GM23248 (cell line): ENCODE measurements at places on chromosomes 1 and 21. TPM values are rescaled to one million over a fixed set of nuclear protein-coding genes. Genes with fewer than 3 reads are reported as not detected.

Gene FASLG
- total RNA-seq, result not detected in 2 replicates

DNA sequence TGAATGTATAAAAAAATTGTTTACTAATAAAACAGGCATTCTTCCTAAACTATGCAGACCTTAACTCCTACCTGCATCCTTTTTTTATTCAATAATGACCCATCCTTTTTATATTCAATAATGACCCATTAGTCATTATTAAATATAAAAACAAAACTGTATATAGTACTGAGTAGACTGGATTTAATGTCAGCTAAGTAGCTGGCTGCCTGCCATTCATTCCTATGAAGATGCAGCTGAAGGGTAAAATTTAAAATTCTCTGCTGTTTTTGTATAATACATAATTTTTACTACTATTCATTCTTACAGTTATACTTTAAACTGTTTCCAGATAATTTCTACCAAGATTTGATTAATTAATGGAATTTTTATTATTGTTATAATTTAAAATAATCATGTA lies 79.3 kb downstream of the DENND1B start:
- peak; percentile 55 for DNase-seq

- DNase-seq, result peak; percentile 65
Observed at GRCh38 chr1:88595355-88596002, 88.6 kb upstream of the PKN2 start.

GRCh38 chr1:55010194-55010886 lies 11.6 kb downstream of the BSND start:
- DNase-seq, result no peak

Gene GCSAML
- total RNA-seq, result not detected in 2 replicates

GRCh38 chr1:78526496-78526895 lies 35.7 kb downstream of the PTGFR start:
- no peak for DNase-seq

DNA sequence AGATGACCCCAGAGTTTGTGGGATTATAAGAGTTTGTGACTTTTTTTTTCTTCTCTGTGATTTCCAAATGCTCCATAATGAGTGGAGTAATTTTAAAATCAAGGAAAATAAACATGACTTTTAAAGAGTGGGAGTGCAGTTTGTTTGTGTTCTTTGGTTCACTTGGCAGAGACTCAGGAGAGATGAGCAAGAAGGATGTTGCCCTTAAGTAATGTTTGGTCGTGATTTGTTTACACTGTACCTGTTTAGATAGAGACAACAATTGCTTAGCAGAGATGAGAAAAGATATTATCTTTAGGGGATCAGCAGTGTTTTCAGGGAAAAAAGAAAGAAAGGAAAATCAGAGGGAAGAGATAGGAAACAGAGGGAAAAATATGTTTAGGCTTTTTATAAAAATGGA lies 170.8 kb downstream of the ADSS2 start:
- DNase-seq, result peak; percentile 65

GRCh38 chr21:31410499-31411131 lies 66.6 kb upstream of the TIAM1 start:
- no peak for DNase-seq

DNA sequence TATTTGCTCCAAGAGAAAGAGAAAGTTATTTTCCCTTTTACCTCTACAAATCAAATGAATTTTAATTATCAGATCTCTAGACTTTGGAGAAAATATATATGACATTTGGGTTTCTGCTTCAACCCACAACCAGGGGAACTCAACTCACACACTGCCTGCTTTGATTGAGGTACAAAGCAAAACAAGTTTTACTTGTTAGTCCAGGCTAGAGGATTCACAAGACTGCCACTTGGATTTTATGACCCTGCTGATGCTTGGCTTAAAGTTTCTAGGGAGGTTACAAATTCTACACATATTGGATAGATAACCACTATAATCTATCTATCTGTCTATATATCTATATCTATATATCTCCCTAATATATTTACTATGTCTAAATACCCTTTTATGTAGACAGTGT lies 467.3 kb upstream of the RGS18 start:
- DNase-seq, result no peak

DNA sequence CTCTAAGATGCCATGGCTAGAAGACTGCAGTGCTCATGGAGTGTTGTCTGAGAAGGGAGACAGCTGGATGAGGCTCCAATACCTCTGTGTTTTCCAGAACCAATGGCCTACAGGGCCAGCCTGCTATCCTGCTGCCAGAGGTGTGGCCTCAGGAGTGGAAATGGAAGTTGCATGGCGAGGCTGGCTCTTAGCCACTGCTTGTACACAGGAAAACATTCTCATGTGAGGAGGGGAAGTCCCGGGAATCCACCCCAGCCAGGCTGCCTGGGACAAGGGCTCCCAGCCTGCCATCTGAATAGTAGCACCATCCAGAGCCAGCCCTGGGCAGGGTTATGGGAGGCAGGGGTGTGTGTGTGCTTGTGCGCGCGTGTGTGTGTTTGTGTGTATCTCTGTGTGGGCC lies 56.5 kb downstream of the SDC3 start:
- DNase-seq, result peak; percentile 53

- peak; percentile 71 for DNase-seq
Observed at GRCh38 chr1:99963041-99963795, 6.6 kb upstream of the SLC35A3 start.

Gene SPRR2F
- total RNA-seq, result not detected in 2 replicates

Gene SPRR4
- total RNA-seq, result not detected in 2 replicates

GRCh38 chr1:84995484-84996334 lies 1.2 kb downstream of the MCOLN2 start:
- no peak for DNase-seq

DNA sequence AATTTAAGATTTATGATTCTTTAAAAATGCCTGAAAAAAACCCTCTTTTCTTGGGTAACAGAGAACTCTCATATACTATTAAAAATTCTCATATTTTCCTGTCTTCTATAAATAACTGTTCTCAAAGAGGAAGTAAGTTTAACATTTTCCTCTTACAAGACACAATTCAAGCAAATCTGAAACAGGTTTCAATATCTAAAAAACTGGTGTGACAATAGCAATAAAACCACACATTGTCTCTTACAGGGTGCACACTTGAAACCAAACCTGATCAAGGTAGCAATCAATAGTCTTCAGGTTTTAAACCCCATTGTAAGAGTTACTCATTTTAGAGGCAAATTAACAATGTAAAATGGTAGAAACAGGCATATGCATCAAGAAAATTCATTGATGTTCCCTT lies 28.0 kb downstream of the FUBP1 start:
- DNase-seq, result no peak

Gene CENPL
- total RNA-seq, result 14.9 and 16.9 TPM in 2 replicates

- no peak for DNase-seq
Observed at GRCh38 chr1:220887202-220887519, 7.9 kb downstream of the HLX start.

DNA sequence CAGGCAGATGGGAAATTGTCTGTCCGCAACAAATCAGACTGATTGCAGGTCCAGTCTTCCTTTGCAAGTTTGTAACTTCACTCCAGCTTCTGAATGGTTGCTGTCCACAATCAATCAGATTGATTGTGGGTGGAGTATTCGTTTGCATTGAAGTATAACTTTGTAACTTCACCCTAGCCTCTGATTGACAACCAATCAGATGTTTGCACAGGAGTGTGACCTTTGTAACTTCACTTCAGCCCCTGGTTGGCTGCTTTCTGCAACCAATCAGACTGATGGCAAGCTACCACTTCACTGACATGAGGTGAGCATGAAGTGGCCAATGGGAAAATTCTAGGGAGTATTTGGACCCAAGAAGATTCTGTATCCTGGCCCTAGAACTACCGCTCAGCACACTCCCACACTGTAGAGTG lies 25.7 kb downstream of the OR10J1 start:
- no peak for DNase-seq

Gene MCOLN3
- total RNA-seq, result 0.51 and 0.54 TPM in 2 replicates

- no peak for DNase-seq
Observed at GRCh38 chr1:56541408-56541807, 38.0 kb downstream of the PLPP3 start.

GRCh38 chr1:32972814-32973428 lies 8.3 kb upstream of the RNF19B start:
- peak; percentile 63 for DNase-seq

GRCh38 chr1:211548321-211549091 lies 30.5 kb downstream of the SLC30A1 start:
- no peak for DNase-seq

DNA sequence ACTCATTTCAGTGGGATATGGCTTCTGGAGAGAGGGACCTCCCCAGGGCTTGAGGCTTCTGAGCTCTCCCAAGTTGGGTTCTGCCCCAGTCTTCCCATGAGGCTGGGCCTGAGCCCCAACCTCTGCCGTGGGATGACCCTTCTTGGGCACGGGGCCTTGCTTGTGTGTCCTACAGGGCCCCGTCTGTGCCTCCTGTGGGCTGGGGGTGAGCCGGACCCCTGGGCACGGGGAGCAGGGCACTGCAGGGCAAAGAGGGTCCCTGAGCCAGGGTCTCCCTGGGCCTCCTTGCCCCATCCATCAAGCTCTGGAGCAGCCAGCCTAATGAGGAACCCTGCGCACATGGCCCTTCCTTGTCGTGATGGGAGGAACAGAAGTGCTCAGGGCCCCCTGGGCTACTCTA lies 5.2 kb upstream of the SMYD3 start:
- DNase-seq, result no peak

DNA sequence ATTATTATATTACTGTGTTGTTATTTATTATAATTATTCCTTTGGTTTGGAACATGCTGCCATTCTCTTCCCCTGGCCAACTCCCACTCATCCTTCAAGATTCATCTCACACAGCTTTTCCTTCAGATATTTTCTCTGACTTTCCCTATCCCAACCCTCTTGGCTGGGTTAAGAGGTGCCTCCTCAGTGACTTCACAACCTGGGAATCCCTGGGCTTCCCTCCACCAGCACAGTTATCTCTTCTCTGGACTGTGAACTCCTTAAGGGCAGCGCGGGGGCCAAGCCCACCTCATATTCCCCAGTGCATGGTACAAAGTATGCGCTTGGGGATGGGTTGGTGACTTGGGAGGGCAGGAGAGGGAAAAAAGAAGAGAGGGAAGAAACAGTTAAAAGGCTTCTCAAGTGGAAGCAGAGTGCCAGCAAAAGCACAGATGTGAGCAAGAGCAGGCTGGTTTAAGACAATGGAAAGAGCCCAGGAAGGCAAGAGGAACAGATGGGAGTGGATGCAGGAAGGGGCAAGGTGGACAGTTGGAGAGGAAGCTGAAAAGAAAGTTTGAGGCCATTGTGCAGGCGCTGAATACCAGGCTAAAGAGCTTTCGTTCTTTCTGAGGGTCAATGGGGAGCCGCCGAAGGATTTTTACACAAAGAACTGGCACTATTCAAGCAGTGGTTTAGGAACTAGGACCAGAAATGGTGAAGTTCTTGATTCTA lies 132.3 kb downstream of the BEND5 start:
- DNase-seq, result no peak

GRCh38 chr1:240138867-240139266 lies 47.2 kb downstream of the FMN2 start:
- DNase-seq, result no peak

- DNase-seq, result no peak
Observed at GRCh38 chr21:16047904-16048303, 318.1 kb downstream of the USP25 start.

DNA sequence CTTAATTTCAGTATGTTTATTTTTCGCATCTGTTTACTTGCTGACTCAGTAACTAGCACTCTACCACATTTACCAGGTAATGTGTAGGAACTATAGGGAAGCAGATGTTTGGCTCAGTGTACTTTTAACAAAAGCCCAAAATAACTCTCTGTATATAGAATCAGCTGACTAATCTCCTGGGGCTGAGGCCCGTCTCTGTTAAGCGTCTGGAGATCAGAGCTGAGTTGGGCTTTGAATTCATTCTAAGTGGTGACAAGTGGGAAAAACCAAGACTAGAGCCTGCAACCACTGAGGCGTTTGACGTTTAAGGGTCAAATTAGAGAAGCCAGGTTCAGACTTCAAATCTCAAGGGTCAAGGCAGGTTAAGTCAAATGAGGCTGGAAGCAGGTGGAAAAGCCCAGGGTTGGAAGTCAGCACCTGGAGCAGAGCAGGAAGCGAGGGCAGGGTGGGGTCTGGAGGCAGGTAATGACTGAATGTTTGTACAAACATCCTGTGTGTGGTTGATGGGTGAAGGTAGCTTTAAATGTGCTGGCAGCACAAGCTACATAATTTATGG lies 56.8 kb upstream of the LYST start:
- DNase-seq, result no peak

DNA sequence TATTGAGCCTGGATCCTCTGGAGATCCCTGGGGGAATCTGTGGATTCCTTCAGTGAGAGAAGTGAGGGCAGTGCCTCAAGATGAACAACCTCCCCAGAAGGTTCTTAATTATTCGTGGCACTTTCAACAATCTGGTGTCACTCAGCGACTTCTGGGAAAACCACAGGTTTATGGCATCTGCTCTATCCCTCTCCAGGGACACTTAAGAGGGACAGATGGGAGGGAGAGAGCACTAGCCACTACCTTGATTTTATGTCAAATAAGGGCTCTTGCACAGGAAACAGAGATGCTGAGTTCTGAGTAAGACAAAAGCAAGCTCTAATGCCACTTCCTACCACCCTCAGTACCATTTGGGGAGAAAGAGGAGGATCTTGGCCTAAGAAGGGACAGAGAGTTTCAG lies 21.2 kb upstream of the CHI3L1 start:
- no peak for DNase-seq

DNA sequence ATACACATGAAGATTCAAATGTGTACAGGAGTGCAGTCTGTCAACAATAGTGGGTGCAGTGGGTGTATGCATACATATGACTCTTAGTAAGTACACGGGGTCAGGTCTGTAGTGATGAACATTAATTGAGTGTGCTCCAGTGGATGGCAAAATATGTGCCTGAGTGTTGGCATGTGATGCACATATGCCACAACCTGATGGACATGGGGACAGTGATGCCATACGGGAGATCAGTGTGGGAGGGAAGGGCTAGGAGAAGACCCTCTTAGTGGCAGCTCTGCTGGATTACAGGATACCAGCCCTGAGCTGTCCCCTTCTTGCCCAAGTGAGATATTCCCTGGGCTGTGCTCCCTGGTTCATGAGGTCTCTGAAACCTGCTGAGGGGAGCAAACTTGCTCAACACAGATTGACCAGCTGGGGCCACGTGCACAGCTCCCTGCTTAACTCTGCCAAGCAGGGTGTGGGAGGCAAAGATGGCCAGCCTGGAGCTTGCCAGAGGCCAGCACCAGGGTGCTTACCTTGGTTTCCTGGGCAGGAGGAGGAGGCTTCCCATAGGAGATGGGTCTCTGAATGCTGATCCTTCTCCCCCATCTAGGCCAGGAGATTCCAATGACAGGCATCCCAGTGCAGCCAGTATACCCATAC lies 2.2 kb downstream of the SHISA4 start:
- DNase-seq, result no peak

GRCh38 chr1:205518661-205519540 lies 14.4 kb downstream of the CDK18 start:
- no peak for DNase-seq

DNA sequence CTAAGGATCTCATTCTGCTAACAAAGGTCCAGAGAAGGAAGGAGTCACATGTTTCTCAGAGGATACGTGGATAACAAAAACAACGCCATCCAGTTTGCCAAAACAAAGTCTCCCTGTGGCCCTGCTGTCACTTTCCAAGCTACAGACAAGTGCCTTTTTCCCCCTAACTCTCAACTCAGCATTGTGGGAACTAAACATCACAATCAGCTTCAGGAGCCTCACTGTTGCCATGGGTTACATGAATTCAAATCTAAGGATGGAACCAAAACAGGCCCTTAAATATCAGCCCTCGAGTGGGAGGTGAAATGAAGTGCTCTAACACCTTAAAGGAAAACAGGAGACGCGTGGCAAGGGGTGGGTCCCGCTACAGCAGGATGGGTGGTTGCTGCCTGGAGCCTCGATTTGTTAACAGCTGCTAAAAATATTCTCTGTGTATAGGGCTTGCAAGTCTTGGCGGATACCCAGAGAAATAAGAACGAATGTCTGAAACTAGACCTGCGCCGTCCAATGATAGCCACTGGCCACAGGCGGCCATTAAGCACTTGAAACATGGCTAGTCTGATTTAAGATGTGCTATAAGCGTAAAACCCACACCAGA lies 66.4 kb upstream of the SOD1 start:
- peak; percentile 19 for DNase-seq
